ENCODE measurements at places on chromosomes 5 and 9.

GRCh38 chr5:141617128-141617527 is 1.7 kb downstream of the DIAPH1 start:
- no peak for DNase-seq

DNA sequence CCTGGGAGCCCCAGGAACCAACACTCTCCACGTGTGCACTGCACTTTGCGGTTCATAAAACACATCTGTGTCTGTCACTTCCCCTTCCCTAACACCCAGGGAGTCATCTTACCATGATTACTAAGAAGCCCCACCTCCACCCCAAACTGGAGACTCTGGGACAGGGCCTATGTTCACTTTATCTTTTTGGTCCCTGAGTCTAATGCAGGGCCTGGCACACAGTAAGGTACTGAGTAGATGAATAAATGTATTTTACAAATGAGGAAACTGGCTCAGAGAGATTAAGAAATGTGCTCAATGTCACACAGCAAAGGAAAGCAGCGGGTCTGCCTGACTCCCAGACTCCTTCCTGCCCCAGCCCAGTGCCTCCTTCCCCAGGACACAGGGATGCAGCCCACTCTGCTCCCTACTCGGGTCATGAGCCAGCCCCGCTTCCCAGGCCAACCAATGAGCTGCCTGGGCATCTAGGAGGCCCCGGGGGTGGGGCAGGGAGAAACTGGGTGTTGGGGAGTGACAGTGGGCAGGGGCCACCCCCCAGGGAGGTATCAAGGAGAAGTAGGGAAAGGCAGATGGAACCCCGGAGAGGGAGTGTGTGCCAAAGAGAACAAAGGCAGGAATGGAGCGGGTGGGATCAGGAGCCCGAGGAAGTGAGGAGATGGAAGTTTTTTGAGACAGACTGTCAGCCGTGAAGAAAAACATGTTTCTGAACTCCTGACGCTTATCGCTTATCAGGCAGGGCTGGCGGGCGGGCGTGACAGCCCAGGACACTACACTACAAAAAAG is 30.5 kb downstream of the SHB start:
- no peak for DNase-seq

GRCh38 chr9:127491516-127491915 is 40.2 kb downstream of the LRSAM1 start:
- DNase-seq: no peak

DNA sequence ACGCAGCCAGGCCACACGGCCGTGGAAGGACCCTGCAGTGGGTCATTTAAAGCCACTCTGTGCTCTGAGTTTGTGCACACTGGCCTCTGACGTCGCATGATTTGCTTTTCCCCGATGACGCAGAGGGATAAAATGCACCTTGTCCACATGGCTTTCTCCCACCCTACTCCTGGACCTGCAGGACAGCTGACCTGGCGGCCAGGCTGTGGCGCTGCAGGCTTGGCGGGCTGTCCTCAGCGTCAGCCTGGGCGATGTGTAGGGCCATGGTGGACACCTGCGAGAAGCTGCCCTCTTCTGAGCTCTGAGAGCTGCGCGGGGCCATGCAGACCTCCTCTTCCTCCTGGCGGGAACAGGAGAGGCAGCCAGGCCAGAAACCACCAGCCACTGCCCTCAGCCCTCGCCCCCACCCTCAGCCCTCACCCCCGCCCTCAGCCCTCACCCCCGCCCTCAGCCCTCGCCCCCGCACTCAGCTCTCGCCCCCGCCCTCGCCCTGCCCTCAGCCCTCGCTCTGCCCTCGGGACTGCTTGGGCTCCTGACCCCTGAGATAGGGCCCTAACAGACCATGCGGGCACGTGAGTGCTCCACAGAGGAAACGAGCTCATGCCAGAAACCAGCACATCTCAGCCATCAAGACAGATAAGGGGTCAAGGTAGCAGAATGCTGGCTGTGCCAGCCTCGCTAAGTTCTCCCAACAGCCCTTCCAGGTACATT is 20.0 kb upstream of the SCGB3A1 start:
- no peak for DNase-seq

- no peak for DNase-seq
Measured at GRCh38 chr9:33818167-33818846, 1.3 kb downstream of the UBE2R2 start.

- no peak for DNase-seq
Measured at GRCh38 chr5:180098526-180098925, 27.0 kb upstream of the RNF130 start.

DNA sequence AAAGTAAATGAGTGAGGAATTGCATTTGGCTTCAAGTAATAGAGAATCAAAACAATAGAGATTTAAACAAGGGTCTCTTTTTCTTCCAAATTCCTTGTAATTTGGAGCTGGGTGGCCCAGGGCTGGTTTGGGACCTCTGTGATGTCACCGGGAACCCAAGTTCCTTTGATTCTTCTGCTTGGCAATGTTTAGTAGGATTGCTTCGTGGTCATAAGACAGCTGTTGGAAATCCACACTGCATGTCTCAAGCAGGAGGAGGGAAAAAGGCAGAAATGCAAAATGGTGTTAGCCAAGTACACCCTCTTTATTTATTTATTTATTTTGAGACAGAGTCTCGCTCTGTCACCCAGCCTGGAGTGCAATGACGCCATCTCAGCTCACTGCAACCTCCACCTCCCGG is 72.6 kb upstream of the IL12B start:
- no peak for DNase-seq

DNA sequence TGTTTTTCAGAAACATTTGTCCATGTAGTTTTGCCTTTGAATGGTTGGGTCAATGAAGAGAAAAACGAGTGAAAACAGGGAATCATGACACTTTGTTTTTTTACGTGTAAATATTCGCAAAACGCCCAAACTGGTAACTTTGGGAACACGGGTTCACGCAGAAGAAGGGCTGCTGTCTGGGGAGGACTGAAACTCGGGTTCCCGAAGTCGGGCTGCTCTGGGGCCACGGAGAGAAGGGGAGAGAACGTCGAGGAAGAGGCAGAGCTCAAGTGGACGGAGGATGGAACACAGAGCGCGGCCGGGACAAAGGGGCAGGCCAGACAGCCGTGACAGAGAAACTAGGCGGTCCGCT is 478 bp upstream of the SETD9 start:
- DNase-seq: no peak

GRCh38 chr5:10115669-10116068 is 134.0 kb downstream of the ATPSCKMT start:
- no peak for DNase-seq

DNA sequence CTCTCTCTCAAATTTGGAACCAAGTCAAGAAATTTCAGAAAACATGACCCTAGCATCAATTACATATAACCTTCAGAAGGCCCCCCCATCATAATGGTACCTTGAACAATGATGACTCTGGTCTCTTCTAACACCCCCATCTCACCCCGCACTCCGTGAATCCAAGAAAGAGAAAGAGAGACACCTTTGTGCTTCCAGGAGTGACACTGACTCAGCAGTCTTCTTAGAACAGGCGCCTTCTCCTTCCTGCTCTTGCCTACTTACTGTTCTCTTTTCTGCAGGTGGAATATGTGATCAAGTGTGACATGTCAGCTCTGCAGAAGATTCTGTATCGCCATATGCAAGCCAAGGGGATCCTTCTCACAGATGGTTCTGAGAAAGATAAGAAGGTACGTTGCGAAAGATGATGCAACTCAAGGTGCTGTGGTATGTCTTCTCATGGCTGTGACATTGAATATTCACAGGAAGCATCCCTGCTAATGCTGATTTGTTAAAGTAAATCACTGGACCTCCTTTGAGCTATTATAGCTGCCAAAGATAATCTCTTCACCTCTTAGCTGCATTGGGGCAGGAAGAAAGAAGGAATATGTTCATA is 81.3 kb downstream of the SMARCA2 start:
- DNase-seq: no peak

GRCh38 chr9:116546711-116547581 is 140.2 kb upstream of the TRIM32 start:
- DNase-seq: no peak

DNA sequence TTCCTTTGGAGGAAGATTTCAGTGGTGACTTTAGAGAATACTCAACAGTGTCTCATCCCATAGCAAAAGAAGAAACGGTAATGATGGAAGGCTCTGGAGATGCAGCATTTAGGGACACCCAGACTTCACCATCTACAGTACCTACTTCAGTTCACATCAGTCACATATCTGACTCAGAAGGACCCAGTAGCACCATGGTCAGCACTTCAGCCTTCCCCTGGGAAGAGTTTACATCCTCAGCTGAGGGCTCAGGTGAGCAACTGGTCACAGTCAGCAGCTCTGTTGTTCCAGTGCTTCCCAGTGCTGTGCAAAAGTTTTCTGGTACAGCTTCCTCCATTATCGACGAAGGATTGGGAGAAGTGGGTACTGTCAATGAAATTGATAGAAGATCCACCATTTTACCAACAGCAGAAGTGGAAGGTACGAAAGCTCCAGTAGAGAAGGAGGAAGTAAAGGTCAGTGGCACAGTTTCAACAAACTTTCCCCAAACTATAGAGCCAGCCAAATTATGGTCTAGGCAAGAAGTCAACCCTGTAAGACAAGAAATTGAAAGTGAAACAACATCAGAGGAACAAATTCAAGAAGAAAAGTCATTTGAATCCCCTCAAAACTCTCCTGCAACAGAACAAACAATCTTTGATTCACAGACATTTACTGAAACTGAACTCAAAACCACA is 67.4 kb downstream of the VCAN start:
- no peak for DNase-seq

DNA sequence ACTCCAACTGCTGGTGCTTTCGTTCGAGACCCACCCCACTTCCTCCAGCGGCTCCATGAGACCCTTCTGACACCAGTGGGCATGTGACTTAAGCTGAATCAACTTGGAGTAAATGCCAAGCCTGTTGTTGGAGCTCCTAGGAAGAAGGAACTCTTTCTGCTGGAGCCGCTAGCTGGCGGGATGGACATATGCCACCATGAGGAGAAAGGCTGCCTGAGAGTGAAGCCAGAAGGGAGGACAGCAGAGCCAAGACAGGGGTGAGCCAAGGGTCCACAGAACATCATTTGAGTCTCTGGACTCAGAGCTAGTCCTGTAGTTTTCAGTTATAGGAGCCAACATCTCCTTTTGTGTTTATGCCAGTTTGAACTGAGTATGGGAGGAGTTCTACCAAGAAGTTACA is 35.9 kb downstream of the ANXA6 start:
- DNase-seq: no peak

DNA sequence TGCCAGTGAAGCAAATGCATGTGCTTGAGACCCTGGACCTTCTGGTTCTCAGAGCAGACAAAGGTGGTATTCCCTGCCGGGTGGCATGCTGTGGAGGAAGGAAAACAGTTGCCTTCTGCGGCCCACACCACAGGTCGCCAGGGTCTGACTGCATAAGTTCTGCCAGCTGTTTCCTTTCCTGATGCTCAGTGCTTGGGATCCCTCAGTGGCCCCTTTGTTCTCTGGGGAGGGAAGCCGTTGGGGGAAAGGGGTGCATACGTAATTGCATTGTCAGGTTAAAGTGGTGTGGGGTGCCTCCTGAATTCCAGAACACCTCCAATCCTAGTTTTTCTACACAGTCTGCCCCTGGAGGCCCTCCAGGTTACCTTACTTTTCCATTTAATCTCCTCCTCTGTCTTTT is 43.1 kb upstream of the SLC2A8 start:
- no peak for DNase-seq

GRCh38 chr9:131487621-131488031 is 15.1 kb upstream of the POMT1 start:
- no peak for DNase-seq

DNA sequence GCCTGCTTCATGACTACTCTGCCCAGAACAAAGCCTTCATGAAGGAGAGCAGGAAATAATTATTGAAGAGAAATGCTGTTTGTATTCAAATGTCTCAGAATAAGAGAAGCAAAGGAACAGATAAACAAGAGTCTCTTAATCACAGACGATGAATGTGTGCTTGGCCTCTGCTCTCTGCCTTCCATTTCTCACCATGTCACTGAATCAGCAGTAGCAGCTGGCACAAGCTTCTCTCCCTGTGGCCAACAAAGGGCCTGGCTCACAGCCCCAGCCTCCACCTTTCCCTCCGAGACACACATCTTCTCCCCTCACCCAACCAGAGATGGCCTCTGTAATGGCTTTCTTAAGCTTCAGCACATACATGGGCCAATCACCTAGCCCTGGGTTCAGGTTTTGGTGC is 128.1 kb upstream of the SLIT3 start:
- DNase-seq: no peak

GRCh38 chr9:136697821-136698526 is 10.7 kb upstream of the AGPAT2 start:
- no peak for DNase-seq

- DNase-seq: no peak
Measured at GRCh38 chr9:130847306-130848217, 12.5 kb downstream of the ABL1 start.

DNA sequence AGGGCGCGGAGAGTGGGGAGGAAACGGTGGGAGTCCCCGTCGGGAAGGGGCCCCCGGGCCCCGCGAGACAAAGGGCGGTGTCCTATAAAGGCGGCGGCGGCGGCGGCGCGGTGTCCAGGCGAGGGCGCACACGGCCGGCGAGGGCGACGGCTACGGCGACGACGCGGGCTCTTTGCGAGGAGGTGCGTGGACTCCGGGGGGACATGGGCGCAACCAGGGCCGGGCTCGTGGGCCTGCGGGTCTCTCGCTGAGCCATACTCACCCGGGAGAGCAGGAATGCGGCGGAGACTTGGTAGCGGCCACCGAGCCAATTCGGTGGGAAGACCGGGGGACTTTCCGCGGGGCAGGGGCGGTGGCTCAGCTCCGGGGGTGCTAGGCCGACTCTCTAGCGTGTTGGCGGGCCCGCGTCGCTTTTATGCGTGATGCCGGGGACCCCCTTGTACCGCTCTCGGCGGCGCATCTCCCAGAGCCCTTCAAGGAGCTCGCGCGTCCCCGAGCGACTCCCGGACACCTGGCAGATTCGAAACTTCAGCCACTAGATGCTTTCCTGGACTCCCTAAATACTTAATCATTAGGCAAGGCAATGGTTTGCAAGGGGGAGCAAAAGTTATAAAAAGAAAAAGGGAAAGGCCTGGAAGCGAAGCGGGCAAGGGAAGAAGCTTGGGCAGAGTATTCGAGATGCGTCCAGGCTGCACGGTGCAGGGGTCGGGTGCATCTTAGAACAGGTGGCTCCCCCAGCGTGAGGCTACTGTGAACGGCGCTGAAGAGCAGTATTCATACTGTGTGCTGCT is 5.9 kb upstream of the TAL2 start:
- DNase-seq: no peak

- DNase-seq: no peak
Measured at GRCh38 chr5:80229902-80230255, 26.0 kb downstream of the SERINC5 start.

DNA sequence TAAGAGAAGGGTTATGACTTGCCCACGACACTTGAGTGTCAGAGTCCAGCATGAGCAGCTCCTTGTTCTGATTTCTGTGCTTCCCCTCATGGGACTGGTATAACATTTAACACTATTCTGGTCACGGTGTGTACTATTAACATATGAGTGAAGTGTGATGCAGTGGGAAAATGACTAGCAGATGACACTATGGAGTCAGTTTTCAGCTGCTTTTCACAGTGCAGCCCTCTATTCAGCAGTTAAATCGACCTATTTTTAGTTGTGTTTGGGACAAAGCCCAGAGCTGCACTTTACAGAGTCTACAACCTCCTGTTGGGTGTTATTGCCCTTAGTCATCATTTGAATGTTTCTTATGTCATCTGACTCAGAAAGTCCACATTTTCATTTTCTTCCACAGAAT is 59.1 kb downstream of the CHSY3 start:
- DNase-seq: no peak

All from stimulated activated CD4-positive, alpha-beta T cell treated with anti-CD3 and anti-CD28 coated beads, TNF-alpha, amount 100 ng/mL, for 24 hours (primary cell).